Amniotic epithelial cell (primary cell): ENCODE measurements at places on chromosomes 13 and 19.

GRCh38 chr19:14530005-14530348 lies 583 bp downstream of the TECR start:
- no peak for DNase-seq

DNA sequence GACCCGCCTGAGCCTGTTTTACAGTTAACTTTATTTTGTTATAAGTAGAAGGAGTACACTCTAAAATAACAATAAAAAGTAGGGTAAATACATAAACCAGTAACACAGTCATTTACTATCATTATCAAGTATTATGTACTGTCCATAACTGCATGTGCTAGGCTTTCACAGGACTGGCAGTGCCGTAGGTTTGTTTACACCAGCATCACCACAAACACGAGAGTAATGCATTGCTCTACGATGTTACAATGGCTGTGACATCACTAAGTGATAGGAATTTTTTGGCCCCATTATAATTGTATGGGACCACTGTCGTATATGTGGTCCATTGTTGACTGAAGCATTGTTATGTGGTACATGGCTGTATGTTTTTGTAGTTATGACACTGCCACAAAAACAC lies 41.3 kb upstream of the SLC7A9 start:
- peak; percentile 29 for DNase-seq

DNA sequence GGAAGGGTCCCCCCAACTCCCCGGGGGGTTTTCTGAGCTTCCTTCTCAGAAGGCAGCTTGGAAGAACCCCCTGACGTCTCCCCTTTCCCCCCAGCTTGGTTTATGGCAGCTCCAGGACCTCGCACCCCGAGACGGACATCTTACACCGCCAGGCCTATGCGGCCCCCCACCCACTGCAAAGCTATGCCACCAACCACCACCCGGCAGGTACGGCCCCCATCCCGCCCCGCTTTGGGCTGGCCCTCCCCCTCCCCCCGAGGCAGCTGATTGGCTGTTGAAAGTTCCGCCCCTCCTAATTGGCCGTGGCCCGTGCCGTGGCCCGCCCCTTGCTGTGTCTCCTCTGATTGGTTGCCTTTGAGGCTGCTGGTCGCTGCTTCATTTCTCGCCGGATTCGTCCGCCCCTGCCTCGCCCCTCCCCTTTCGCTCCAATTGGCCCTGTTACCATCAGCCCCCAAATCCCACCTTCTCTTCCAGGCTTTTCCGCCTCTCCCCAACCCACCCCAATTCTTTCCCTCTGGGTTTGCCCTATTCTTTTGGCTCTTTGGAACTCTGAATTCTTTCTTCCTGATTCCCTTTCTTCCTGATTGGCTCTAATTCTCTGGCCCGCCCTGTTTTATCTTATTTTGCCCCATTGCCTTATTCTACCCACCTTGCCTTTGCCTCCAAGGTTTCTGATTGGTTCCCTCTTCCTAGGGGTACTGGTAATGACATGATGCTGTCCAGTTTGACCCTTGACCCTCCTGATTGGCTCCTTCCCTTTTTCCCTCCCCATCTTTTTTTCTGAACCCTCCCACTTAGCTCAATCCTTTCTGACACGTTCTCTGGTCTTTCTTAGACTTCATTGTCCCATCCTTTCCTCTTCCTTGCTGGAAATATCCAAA lies 2.5 kb downstream of the PRR12 start:
- DNase-seq = peak; percentile 87

DNA sequence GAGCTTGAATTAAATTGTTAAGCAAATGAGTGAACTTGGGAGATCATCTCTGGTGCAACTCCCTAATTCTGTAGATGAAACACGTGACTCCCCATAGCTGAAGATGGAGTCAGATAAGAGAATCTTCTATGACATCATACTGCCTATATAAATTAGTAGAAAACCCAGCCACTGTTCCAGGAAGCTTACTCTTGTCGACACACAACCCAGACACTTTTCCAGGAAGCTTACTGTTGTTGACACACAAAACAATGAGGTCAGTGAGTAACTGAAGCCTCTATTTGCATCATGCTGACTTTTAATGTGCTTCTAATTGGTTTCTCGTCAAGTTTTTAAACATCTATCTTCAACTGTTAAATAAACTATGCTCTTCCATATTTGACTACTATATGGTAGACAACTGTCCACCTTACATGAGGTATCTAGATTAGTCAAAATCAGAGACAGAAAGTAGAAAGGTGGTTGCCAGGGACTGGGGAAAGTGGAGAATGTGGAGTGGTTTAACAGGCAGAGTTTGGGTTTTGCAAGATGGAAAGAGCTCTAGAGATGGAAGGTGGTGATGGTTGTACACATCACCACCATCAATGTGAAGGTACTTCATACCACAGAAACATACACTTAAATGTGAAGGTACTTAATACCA lies 168.2 kb downstream of the FGF14 start:
- peak; percentile 3 for DNase-seq

GRCh38 chr13:104691767-104692467 lies 1625.7 kb upstream of the SLC10A2 start:
- DNase-seq = peak; percentile 2

DNA sequence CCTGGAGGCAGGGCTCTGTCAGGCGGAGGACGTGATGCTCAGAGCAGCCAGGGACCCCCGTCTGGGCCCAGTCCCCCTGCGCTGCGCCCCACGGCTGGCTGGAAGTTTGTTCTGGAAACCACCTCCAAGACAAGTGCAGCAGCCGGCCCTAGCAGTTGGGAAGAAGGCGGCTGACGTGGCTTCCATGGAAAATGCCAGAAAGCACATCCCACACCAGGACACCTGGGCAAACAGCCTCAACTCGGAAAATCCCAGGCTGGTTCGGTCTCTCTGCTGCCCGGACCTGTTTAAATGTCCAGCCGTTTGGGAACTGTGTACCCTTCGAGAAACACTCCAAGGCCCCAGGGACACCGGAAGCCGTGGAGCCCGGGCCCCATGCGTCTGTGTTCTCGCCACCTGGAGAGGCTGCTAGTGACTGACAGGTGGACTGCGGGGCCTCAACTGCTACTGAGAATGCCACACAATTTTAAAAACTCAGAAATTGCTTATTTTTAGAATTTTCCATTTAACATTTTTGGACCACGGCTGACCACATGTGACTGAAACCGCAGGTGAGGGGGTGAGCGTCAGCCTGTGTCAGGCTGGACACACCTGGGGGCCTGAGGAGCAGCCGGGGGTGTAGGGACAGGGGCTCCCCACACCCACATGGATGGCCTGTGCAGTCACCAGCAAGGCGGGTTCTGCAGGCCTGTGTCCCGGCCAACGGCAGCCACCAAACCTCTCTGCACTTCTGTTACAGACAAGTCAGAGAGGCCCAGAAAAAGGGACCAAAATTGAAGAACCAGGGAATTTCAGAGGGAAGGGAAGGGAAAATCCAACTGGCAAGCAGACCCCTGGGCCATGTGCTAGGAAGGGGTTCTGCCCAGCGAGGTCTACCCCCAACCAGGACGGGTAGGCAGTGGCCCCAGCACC lies 31.7 kb downstream of the RASA3 start:
- no peak for DNase-seq

- peak; percentile 29 for DNase-seq
Measured at GRCh38 chr19:17737690-17738153, 13.6 kb upstream of the FCHO1 start.

DNA sequence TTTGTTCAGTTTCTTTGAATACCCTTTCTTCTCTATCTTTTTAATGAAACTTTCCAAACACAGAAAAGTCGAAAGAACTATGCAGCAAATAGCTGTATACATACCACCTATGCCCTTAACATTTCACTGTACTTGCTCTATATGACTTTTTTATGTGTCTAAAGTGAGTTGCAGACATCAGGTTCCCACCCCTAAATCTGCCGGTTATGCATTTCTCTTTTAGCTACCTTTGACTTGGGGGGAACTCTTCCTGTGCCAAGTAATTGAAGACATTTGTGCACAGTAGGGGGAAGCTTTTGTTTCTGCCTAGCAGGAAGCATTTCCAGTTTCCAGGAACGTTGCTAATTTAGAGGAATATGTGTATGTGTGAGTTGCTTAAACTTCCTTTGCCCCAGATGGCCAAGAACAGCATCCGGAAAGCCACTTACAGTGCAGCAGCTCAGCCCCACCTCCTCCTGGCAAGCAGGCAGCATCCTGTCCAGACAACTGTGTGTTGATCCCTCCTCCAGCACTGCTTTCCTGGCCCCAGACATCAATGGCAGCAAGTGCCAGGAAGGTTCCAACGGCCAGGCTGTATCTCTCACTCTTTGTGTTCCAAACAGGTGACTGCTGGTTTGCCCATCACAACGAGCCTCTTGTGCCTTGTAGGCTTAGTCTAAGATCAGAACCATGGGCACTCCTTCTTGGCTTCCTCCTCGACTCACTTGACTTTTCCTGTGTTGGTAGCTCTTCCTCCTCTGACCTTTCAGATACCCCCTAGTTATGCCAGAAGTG lies 14.7 kb upstream of the GRAMD1A start:
- DNase-seq = no peak

DNA sequence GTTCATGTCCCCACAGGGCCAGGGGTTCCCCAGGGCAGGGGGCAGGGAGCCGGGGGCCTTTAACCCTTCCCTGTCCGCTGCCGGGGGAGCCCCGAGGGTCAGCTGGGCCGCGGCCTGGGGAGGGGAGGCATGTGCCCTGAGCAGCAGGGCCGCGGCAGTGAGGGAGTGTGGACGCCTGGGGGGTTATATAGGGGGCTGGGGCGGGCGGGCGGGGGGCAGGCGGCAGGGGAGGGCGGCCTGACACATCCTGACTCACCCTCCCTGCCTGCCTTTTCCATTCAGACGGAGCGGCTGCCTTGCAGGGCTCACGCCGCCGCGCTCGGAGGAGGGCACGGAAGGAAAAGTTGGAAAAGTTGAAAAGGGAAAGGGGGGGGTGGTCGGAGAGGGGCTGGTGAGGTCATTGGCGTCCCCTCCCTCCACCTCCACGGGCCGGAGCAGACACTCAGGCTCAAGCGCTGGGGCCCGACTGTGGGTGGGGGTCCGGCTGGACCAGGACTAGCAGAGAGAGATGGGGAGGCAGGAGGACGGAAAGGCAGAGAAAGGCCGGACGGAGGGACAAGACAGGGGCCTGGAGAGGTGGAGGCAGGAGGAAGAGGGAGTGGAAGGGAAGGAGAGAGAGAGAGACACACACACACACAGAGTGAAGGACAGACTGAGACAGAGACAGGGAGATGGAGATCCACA lies at the start of gene IL11:
IL11 (minus strand) TSS at position 159 of the 684 bp plus-strand sequence; CDS start at position 6, 153 bp downstream.
- peak; percentile 51 for DNase-seq

DNA sequence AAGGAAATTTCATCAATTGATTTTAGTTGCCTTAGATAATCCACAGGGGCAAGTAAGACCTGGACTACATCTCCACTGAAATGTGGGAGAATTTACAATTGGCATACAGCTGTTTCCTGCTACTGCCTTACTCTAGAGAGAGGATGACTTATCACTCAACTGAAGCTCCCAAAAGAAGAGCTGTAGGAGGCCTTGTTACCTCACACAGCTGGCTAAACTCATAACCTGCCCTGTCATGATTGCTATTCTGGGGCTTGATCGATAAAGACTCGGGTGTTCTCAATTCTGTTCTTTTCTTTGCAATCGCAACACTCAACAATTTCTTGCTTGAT lies 1396.4 kb downstream of the EFNB2 start:
- DNase-seq = no peak

DNA sequence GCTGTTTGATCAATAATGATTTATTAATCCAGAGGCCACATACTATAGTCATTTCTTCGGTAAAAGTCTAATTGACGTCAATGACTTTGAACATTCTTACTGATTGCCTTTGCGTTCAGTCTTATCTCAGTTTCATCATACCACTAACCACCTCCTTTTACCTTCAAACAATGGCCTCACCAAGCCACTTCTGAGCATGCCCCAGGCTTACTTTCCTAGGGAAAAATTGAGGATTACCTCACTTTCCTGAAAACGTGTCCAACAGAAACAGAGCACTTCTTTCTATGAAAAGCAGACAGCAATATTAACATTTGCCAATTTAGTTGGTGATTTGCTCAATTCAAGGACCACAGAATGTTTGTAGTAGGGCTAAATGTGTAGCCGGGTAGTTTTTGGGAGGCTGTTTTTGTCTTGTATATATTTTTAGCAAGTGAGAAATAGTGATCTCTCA lies 157.6 kb downstream of the KLF5 start:
- DNase-seq = peak; percentile 60

DNA sequence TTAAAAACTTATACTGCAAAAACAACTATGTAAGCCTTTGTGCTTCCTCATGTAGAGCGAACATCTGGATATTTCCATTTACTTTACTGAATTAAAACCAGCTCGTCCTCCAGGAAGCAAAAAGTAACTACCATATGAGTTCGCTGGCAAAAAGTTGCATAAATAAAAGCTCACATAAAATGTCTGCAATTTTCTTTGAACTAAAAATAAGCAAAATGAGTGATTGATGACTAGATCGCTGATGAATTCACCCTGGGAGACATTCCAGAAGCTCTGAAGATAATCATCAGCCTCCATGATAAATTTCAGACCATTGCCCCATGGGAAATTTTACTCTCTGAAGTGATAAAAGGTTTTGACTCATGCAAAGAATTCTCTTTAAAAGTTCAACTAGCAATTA lies 67.3 kb upstream of the SACS start:
- DNase-seq = peak; percentile 97

- DNase-seq = no peak
Measured at GRCh38 chr19:23071147-23071511, 45.7 kb upstream of the ZNF730 start.
